ENCODE measurements at places on chromosomes 12 and 14. TPM values are rescaled to one million over a fixed set of nuclear protein-coding genes. Genes with fewer than 3 reads are reported as not detected.

DNA sequence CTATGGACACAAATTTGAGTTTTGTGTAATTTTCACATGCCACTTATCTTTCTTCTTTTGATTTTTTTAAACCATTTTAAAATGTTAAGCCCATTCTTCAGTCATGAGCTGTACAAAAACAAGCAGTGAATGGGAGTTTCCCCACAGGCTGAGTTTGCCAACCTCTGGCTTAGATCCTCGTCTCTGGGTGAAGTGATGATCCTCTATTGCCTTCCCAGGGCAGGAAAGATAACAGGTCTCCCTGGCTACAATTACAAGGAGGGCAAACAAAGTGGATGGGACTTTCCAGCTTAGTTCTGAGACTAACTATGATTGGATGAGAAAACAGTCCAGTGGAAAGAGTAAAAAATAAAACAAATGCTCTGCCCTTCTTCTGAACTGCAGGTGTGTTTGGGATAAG, 203.7 kb downstream of the SPTSSA start:
- no peak for DNase-seq
- no peaks in the 10 kb centered on the region for H3K36me3 ChIP-seq
- no peak overlapping the region for H3K4me3 ChIP-seq
- H3K27me3 ChIP-seq, result no peaks in the 10 kb centered on the region
- no peak overlapping the region for H3K27ac ChIP-seq

- no peak overlapping the region for H3K4me3 ChIP-seq
- DNase-seq, result no peak
- H3K4me1 ChIP-seq, result peaks cover 17% of the 10 kb centered on the region
These were observed 121.2 kb upstream of the LRIG3 start for GRCh38 chr12:59041241-59042121.

Gene RNASE4
- total RNA-seq, result 34.9 TPM

DNA sequence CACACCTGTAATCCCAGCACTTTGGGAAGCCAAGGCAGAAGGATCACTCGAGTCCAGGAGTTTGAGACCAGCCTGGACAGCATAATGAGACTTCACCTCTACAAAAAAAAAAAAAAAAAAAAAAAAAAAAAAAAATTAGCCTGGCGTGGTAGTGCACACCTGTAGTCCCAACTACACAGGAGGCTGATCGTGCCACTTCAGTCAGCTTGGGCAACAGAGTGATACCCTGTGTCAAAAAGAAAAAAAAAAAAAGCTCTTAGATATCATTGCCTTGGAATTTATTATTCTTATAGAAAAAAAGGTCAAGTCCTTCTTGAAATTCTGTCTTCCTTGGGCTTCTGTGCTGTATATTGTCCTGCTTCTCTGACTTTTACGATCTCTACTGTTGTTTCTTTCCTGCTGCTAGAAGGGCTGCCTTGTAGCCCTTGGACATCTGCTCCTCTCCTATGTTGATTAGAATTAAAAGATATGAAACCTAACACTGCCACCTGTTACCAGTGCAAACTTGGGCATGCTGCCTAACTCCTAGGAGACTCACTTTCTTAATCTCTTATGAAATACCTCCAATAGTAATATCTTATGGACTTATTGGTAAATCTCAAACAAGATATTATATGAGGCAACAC, 5.7 kb downstream of the TMEM19 start:
- H3K27ac ChIP-seq, result peak overlapping the region; percentile 12
- H3K27me3 ChIP-seq, result no peaks in the 10 kb centered on the region
- no peaks in the 10 kb centered on the region for H3K36me3 ChIP-seq
- DNase-seq, result no peak
- H3K4me1 ChIP-seq, result peaks cover 90% of the 10 kb centered on the region

Measured in esophagus squamous epithelium (tissue), 5 donors.